Heart right ventricle (tissue), 16 donors: ENCODE measurements at places on chromosomes 2 and 18. TPM values are rescaled to one million over a fixed set of nuclear protein-coding genes. Genes with fewer than 3 reads are reported as not detected.

Gene MREG
- 0.16 TPM for total RNA-seq

Gene TFCP2L1
- 0.07 TPM for total RNA-seq

Gene CD8B2
- not detected for total RNA-seq

Gene LOXHD1
- total RNA-seq, result 1.9 TPM

Gene COMMD1
- 52.4 TPM for total RNA-seq

Gene FSHR
- total RNA-seq, result 0.17 TPM

GRCh38 chr2:123162400-123163016, 862.6 kb upstream of the CNTNAP5 start:
- H3K4me1 ChIP-seq, result no peaks in the 10 kb centered on the region
- H3K4me3 ChIP-seq, result no peak overlapping the region
- no peak overlapping the region for H3K27ac ChIP-seq
- no peaks in the 10 kb centered on the region for H3K27me3 ChIP-seq

- H3K4me1 ChIP-seq, result no peaks in the 10 kb centered on the region
- no peak for DNase-seq
- H3K27me3 ChIP-seq, result no peaks in the 10 kb centered on the region
- H3K27ac ChIP-seq, result no peak overlapping the region
- H3K36me3 ChIP-seq, result no peaks in the 10 kb centered on the region
- H3K4me3 ChIP-seq, result no peak overlapping the region
Observed at GRCh38 chr2:144745424-144745823, 225.5 kb upstream of the ZEB2 start.

DNA sequence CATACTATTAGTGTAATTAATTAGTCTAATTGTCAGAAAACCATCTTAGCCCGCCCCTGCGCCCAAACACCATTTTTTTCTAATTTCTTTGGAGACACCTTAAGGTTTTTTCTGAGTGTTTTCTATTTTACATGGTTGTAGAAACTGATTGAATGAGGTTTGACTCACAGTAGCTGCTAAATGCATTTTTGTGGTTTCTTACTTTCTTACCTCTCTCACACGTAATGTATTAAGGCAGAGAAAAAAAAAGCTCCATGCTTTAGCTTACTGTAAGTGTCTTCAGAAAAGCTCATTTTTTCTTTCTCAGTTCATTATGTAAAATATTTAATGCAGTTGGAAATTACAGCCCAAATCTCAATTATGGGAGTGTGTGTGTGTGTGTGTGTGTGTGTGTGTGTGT, 548.5 kb upstream of the LRRTM4 start:
- H3K4me1 ChIP-seq, result no peaks in the 10 kb centered on the region
- DNase-seq, result no peak
- no peaks in the 10 kb centered on the region for H3K27me3 ChIP-seq

DNA sequence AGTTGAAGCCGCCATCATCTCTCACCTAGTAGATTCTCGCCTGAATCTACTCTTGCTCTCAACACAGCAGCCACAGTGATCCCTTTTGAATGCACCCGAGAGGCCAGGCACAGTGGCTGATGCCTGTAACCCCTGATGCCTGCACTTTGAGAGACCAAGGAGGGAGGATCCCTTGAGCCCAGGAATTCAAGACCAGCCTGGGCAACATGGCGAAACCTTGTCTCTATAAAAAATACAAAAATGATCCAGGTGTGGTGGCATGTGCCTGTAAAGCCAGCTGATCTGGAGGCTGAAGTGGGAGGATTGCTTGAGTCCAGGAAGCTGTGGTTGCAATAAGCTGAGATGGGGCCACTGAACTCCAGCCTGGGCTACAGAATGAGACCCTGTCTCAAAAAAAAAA, 60.3 kb upstream of the EML4 start:
- peaks cover 11% of the 10 kb centered on the region for H3K4me1 ChIP-seq
- H3K27ac ChIP-seq, result no peak overlapping the region
- H3K4me3 ChIP-seq, result no peak overlapping the region
- no peaks in the 10 kb centered on the region for H3K27me3 ChIP-seq

DNA sequence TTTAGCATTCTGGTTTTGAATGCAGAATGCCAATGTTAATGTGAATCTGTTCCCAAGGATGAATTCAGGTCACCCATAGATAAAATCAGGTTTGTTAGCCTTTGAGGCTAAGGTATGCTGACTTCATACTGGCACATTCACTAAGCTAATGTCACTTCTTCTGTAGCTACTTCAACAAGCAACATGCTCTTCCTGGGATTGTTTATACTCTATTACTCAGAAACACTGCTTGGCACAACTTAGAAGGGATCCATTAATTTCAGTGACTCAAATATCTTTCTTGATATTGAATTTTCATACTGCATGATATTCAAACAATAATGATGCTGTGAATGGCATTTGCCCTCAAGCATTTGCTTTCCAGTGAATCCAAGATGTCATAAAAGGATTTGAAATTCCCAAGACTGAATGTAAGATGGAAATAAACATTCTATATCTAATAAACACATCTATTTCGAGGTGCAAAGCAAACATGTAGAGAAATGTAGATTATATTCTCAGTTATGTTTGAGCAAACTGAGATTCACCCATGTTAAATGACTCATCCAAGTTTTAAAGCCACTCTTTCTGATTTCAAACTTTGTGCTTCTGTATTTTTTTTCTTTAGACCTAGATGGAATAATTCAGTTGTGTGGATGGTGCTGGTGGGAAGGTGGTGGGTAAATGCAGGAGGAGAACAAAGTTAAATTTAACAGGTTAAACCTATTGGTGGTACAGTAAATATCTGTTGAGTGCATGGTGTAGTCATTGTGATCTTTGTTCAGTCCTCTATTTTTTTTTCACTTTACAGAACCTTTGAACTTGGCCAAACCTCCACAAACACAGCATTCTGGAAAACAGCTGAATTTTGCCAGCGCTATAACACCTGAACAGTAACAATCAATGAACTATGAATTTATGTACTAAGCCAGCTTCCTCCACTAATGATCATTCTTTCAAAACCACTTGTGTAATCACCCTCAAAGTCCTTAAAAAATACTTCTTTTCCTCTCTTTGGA, 162.1 kb upstream of the XIRP2 start:
- H3K36me3 ChIP-seq, result no peaks in the 10 kb centered on the region
- no peaks in the 10 kb centered on the region for H3K4me1 ChIP-seq
- no peak overlapping the region for H3K4me3 ChIP-seq
- no peak for DNase-seq

GRCh38 chr2:150109028-150109427, 378.4 kb downstream of the RND3 start:
- no peak overlapping the region for H3K4me3 ChIP-seq
- no peaks in the 10 kb centered on the region for H3K36me3 ChIP-seq
- DNase-seq, result no peak
- H3K27me3 ChIP-seq, result no peaks in the 10 kb centered on the region
- H3K4me1 ChIP-seq, result no peaks in the 10 kb centered on the region

DNA sequence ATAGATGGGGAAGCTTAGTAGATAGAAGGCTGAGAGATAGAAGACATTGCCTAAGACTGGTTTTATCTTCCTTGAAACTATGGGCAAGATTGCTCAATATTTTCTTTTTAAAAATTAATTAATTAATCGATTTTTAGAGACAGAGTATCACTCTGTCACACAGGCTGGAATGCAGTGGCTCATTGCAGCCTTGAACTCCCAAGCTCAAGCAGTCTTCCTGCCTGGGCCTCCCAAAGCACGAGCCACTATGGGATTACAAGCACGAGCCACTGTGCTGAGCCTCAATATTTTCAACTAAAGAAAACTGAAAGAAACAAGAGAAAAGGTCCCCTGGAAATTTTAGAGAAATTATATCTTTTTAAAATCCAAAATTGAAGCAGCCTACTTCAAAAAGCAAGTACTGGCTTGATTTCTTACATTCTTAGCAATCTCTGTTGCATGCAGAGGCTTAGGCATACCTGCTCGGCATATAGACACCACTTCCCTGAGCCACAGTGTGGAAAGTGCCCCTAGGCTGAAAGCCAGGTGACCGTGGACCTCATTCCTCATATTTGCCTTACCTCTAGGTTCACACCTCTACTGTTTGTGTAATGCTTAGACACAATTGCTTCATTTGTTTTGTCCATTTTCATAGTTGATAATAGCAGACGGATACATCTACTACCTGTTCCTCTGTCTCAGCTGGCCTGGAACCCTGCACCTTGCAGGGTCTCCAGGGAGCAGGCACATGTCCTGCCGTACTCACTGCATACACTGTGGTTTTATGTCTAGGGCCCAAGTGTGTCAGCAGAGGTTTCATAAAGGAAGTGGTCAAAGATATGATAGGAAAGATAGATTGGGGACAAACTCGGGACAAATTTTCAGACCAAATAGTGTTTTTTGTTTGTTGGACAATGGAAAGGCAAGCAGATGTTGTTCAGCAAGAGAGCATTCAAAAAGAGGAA, 166.5 kb upstream of the ALPP start:
- no peaks in the 10 kb centered on the region for H3K27me3 ChIP-seq
- no peaks in the 10 kb centered on the region for H3K4me1 ChIP-seq
- no peak overlapping the region for H3K4me3 ChIP-seq

DNA sequence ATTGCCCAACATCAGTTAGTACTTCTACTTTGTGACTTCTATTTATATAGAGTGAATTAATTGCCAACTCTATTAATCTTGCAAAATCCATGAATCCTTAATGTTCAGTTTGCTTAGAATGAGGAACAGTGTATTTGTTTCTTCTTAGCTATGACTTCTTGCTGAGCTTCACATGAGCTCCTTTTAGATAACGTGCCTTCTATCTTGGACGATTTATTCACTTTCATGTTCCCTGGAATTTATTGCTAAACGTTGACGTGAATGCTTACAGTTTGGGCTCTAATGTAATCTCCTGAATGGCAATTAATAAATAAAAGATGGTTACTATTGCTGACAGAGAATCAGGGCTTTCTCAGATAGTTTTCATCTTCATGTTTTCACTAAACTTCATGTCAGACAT, 384.5 kb upstream of the NRP2 start:
- H3K27ac ChIP-seq, result no peak overlapping the region
- no peak for DNase-seq
- H3K4me3 ChIP-seq, result no peak overlapping the region
- H3K36me3 ChIP-seq, result no peaks in the 10 kb centered on the region
- no peaks in the 10 kb centered on the region for H3K4me1 ChIP-seq

DNA sequence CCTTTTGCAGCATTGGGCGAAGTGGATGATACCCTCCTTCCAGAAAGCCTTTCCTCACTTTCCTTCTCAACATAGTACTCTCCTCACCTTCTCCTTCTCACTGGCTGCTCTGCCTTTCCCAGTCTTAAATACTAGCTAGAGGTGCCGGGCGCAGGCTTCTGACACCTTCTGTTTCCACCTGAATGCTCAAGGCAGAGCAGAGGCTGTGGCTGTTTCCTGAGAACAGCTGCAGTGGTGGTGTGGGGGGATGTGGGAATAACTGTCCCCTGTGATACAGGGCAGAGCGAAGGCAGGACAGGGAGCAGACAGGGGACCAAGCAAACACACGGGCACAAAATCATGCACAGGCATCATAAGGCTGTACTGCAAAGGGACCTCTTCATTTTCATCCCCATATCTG, 303.1 kb downstream of the SS18 start:
- no peak overlapping the region for H3K27ac ChIP-seq
- H3K4me1 ChIP-seq, result no peaks in the 10 kb centered on the region
- H3K27me3 ChIP-seq, result no peaks in the 10 kb centered on the region
- no peak overlapping the region for H3K4me3 ChIP-seq

DNA sequence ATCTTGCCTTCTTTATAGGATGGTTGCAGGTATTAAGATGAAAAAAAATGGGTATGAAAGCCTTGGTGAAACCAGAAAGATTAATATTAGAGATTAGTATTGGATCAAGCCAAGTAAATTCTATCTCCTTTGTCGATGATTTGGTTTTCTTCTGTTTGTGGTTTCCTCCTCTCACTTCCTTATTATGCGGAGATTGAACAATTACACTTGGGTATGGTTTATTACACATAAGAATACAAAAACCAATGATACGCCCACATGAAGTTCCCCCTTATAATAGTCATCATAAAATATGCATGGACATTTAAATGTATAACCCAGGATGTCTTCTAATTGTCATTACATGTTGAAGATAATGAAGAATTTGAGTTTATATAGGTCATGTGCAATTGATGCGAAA, 4.9 kb downstream of the LTBP1 start:
- H3K36me3 ChIP-seq, result peaks cover 4% of the 10 kb centered on the region
- H3K27ac ChIP-seq, result no peak overlapping the region
- H3K4me1 ChIP-seq, result no peaks in the 10 kb centered on the region
- no peaks in the 10 kb centered on the region for H3K27me3 ChIP-seq
- no peak for DNase-seq
- no peak overlapping the region for H3K4me3 ChIP-seq

DNA sequence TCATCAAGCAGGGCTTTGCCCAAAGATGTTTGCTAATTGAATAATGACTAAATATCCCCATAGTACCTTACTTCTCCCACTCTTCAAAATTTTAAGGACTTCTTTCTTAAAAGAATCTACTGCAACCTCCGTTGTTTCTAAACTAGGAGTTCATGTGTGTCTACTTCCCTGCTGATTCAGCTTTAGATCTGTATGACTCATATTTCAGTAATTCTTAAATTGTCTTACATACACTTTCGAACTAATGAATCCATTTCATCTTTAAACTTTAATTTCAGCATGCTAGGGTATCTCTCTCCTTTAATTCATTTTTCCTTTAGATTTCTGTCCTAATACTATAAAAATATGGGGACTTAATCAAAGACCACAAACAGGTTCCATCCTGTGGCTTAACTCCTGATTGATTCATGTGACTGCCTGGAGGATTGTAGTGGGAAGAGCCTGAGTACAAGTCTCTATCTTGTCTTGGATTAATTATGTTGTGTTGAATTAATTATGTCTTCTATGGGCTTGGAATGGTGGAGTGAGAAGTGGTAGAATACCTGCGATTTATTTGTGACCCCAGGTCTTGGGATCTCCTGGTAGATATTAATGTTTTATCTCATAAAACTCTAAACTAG, 24.9 kb upstream of the COL5A2 start:
- no peak overlapping the region for H3K27ac ChIP-seq
- no peaks in the 10 kb centered on the region for H3K27me3 ChIP-seq
- no peak overlapping the region for H3K4me3 ChIP-seq
- H3K4me1 ChIP-seq, result no peaks in the 10 kb centered on the region
- no peak for DNase-seq
- no peaks in the 10 kb centered on the region for H3K36me3 ChIP-seq

DNA sequence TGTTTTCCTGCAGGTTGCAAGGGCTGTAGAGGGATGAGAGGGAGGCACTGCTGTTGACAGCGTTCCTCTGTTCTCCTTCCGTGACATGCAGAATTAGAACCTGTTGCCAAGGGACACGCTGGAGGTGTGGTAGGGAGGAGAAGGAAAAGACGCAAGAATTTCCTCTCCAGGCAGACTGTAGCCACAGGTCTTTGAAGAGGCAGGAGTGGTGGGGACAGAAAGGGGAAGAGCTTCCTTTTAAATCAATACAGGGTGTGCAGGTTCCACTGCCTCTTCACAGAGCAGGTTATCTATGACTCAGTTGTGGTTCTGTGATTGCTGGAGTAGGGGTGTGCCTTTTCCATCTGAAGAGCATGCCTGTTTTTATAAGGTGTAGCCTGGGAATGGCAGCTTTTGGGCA, 133.0 kb downstream of the WDSUB1 start:
- no peak overlapping the region for H3K4me3 ChIP-seq
- peaks cover 71% of the 10 kb centered on the region for H3K4me1 ChIP-seq
- DNase-seq, result no peak

- H3K27ac ChIP-seq, result no peak overlapping the region
- H3K4me3 ChIP-seq, result no peak overlapping the region
- H3K36me3 ChIP-seq, result peaks cover 40% of the 10 kb centered on the region
- no peaks in the 10 kb centered on the region for H3K27me3 ChIP-seq
- H3K4me1 ChIP-seq, result peaks cover 62% of the 10 kb centered on the region
Observed at GRCh38 chr2:234996069-234996940, 44.5 kb downstream of the SH3BP4 start.

GRCh38 chr18:73274812-73275621, 407.2 kb upstream of the NETO1 start:
- DNase-seq, result no peak
- H3K4me3 ChIP-seq, result no peak overlapping the region

GRCh38 chr2:215680605-215681598, 245.0 kb upstream of the FN1 start:
- H3K4me1 ChIP-seq, result no peaks in the 10 kb centered on the region
- no peaks in the 10 kb centered on the region for H3K27me3 ChIP-seq
- no peaks in the 10 kb centered on the region for H3K36me3 ChIP-seq
